ENCODE measurements at places on chromosomes 2 and 18.
A peak's percentile ranks its signal among the peaks of the same experiment; 100 is the strongest.

DNA sequence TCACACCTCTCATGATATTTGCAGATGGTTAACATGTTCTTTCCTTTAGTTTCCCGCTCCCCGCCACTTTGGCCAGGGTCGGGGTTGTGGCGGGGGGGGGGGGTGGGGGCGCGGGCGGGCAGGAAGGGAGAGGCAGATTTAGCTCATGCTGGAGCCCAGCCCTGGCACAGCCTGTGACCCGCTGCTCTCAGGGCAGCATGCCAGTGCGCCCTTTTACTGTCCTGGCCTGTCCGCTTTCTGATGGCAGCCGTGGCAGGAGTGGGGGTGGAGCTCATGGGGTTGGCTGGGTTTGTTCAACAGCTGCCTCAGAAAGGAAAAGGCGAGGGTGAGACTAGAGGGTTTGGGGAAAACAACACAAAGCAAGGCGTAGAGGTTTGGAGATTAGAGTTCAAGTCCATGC is 56.1 kb downstream of the TNP1 start:
- no peak for DNase-seq

GRCh38 chr2:53569957-53570727 is 197.5 kb upstream of the CHAC2 start:
- DNase-seq: peak; percentile 9

GRCh38 chr18:36628435-36629137 is 200.2 kb downstream of the TPGS2 start:
- DNase-seq: no peak

DNA sequence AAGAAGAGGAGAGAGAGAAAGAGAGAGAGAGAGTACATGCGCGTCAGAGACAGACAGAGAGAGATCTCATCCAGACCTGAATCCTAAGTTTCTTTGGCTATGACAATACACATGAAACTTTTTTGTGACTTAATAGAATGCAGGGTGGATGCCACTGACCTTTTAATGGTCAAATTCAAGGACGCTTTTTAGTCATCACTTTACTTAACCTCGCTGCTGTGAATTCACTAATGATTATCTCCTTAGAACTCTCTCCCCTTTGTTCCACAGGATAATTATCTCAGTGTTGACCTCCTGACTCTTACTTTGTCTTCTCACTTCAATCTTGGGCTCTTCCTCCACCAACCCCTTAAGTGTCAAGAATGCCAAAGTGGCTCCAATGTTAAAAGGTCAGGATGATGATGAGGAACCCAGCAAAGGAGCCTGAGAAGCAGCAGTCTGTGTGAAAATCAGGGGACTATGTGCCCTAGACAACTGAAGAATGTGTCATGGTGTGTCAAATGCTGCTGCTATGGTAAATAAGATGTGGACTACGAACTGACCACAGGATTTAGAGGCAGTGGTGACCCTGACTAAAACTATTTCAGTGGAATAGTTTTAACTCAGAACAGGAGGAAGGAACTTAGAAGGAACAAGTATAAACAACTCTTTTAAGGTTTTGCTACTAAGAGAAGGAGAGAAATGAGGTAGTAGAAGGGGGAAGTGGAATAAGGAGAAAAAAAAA is 382.1 kb downstream of the ZEB2 start:
- DNase-seq: no peak

- no peak for DNase-seq
These were observed 455.9 kb downstream of the RNF144A start for GRCh38 chr2:7373156-7373555.

- DNase-seq: no peak
These were observed 68.7 kb downstream of the TMEM247 start for GRCh38 chr2:46548103-46548486.

- no peak for DNase-seq
These were observed 15.7 kb upstream of the SGPP2 start for GRCh38 chr2:222408684-222409083.

DNA sequence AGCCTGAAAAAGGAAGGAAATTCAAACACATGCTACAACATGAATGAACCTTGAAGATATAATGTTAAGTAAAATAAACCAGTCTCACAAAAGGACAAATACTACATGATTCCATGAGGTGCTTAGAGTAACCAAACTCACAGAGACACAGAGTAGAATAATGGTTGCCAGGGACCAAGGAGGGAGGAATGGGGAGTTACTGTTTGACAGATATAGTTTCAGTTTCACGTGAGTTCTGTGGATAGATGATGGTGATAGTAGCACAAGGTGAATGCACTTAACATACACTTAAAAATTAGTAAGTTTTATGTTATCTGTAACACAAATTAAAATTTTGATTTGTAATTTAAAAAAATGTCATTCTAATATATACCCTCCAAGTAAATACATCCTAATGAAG is 106.9 kb upstream of the ACVR1C start:
- DNase-seq: no peak

GRCh38 chr2:149666809-149667320 is 79.3 kb upstream of the MMADHC start:
- DNase-seq: no peak

DNA sequence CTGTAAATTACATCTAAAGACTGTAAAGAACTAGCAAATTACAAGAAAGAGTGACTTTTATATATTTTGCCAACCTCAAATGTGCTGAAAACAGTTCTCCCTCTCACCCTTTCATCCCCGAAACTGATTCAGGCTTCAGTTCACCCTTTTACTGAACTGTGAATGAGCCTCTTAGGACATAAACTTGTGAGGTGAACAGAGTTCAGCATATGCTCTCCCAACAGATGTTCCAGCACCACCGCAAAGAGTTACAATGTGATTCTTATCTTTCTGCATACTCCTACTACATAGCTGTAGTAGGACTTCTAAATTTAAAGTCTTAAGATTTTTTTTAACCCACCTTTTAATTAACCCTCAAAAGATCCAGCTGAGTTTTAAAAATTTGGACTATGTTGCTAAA is 1.2 kb upstream of the ZCCHC2 start:
- no peak for DNase-seq

GRCh38 chr2:155643056-155643775 is 689.3 kb downstream of the NR4A2 start:
- no peak for DNase-seq

Measured in A549 (cell line).